Testis (tissue), 5 donors: ENCODE measurements at places on chromosomes 6 and 20. TPM values are rescaled to one million over a fixed set of nuclear protein-coding genes. Genes with fewer than 3 reads are reported as not detected.
A peak's percentile ranks its signal among the peaks of the same experiment; 100 is the strongest.

ECT2L gene
- polyA plus RNA-seq, result 1.6 TPM

DNA sequence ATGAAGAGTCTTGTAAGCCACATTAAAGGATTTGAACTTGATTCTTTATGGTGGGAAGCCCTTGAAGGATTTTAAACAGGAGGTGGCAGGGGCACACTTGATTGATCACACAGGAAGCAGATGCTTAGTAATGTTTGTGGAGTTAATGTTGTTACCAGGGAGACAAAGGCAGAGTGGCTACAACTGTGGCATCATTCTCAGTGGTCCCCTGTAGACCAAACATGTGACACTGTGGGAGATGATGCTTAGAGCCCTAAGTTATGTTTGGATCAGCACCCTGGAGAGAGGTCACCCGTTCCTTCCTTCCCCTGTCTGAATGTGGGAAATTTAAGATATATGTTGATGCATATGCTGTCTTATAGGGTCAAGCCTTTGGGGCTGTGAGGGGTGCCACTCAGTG lies 53.2 kb downstream of the EIF2S2 start:
- peaks cover 4% of the 10 kb centered on the region for H3K4me1 ChIP-seq
- no peak for DNase-seq
- no peak overlapping the region for H3K4me3 ChIP-seq
- no peaks in the 10 kb centered on the region for H3K27me3 ChIP-seq

NHSL1 gene
- polyA plus RNA-seq, result 2.7 TPM

- H3K27ac ChIP-seq, result no peak overlapping the region
- DNase-seq, result no peak
- H3K27me3 ChIP-seq, result no peaks in the 10 kb centered on the region
These were observed 44.7 kb downstream of the NCOA3 start for GRCh38 chr20:47546184-47547033.

DNA sequence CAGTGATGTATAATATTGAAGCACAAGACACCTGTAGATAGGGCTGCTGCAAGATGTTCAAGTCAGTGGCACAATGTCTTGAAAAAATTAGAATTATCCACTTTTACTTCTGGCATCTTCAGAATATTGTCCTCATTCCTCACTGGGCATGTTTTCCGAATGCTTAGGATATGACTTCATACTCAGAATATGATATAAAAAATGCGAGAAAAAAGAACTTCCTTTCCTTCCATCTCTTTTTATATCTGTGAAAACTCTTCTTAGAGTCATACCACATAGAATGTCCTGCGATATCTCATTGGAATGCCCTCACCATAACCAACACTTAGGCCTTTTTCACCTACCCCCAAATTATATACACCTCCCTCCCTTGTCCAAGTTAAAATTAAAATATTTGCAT lies 4.6 kb downstream of the MAS1L start:
- H3K4me3 ChIP-seq, result no peak overlapping the region
- H3K4me1 ChIP-seq, result no peaks in the 10 kb centered on the region
- no peaks in the 10 kb centered on the region for H3K27me3 ChIP-seq
- no peak overlapping the region for H3K27ac ChIP-seq

DNA sequence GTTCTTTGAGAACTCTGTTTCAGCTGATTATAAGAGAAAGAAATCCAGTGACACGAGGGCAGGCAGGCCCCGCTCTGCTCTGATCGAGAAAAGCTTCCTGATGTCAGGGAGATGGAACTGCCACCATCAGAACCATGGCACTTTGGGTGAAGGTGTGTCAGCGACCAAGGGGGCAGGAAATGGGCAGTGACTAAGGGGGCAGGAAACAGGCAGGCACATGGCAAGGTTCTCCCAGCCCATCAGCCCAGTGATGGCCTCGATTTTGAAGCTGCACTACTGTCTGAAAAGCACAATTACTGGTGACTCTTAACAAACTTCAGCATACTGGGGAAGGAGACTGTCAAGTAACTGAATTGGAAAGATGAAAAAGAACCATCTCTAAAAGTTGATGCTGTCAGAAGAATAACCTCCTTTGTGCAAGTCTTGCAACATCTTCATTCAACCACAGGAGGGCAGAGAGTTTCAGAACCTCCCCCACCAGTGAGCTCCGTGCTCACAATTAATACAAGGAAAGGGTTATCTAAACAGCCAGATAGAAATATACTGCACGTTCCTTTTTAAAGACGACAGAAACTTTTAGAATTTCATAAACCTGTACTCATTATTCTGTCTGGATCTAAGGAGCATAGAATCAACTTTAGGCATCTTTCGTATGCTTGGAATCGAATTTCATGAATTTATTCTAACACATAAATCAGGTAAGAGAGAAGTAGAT lies 39.1 kb downstream of the TMX4 start:
- no peaks in the 10 kb centered on the region for H3K27me3 ChIP-seq
- H3K27ac ChIP-seq, result no peak overlapping the region
- DNase-seq, result peak; percentile 49
- no peak overlapping the region for H3K4me3 ChIP-seq

GRCh38 chr20:40506537-40506939 lies 182.5 kb downstream of the MAFB start:
- H3K36me3 ChIP-seq, result no peaks in the 10 kb centered on the region
- H3K27ac ChIP-seq, result no peak overlapping the region
- H3K4me1 ChIP-seq, result no peaks in the 10 kb centered on the region

AGER gene
- polyA plus RNA-seq, result 7.8 TPM

DNA sequence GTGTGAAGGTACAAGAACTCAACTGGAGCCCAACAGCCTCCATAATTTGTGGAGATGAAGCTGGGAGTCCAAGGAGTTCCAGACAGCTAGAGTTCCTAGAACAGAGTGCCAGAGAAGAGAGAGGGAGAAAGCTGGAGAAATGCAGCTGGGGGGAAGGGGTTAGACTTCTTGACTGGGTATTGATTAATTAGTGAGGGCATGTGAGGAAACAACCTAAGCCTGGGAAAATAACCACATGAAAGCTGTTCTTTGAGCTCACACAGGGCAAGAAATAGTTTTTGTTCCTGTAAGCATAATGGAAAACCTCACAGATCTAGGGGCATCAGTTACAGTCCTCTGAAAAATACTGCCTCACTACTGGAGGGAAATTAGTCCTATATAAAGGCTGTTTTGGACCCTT lies 230.5 kb upstream of the FKBP1C start:
- H3K27me3 ChIP-seq, result no peaks in the 10 kb centered on the region
- no peak overlapping the region for H3K4me3 ChIP-seq
- no peak for DNase-seq
- no peaks in the 10 kb centered on the region for H3K4me1 ChIP-seq

NMBR gene
- 3.5 TPM for polyA plus RNA-seq

DNA sequence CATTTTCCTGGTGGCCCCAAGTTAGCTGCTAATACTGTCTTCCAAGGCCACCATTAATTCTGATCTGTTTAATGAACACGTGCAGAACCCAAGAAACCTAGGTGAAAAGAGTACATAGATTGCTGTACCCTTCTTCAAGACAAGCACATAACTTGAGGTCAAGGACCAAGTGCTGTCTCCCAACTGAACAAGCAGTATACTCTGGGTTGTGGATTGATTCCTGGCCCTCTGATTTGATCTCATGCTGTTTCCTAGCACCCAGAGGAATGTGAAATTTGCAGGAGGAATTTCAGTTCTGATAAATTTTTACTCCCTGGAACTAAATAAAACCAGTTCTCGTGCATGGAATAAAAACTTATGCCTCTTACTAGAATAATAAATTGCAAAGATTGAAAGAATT lies 75.6 kb downstream of the MTFR2 start:
- H3K36me3 ChIP-seq, result no peaks in the 10 kb centered on the region
- no peak overlapping the region for H3K4me3 ChIP-seq
- peaks cover 3% of the 10 kb centered on the region for H3K4me1 ChIP-seq
- peak overlapping the region; percentile 60 for H3K27ac ChIP-seq
- H3K27me3 ChIP-seq, result no peaks in the 10 kb centered on the region
- DNase-seq, result no peak

DNA sequence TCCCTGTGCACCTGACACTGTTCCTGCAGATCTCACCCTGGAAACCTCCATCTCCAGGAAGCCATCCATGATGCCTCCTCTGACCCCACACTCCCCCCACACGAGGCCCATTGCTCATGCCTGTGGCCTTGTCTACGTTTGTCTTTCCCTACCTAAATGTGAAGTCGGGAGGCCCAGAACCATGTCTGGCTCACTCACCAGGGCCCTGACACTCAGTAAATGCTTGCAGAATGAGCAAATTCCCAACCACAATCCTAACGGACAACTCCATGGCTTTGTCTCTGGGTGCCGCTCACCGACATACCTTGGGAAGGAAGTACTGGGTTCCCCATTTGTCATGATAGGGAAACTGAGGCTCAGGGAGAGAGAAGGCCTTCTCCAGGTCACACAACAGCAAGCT lies 7.3 kb downstream of the PEDS1 start:
- no peaks in the 10 kb centered on the region for H3K27me3 ChIP-seq
- no peak overlapping the region for H3K27ac ChIP-seq
- H3K4me3 ChIP-seq, result no peak overlapping the region
- DNase-seq, result no peak
- H3K36me3 ChIP-seq, result no peaks in the 10 kb centered on the region

- no peak overlapping the region for H3K4me3 ChIP-seq
- H3K36me3 ChIP-seq, result no peaks in the 10 kb centered on the region
- DNase-seq, result no peak
- no peaks in the 10 kb centered on the region for H3K4me1 ChIP-seq
These were observed 43.6 kb upstream of the FUCA2 start for GRCh38 chr6:143555071-143555492.

HUS1B gene
- 1.3 TPM for polyA plus RNA-seq

FAM210B gene
- 29.5 TPM for polyA plus RNA-seq

GRCh38 chr6:105135056-105135455 lies 44.8 kb downstream of the POPDC3 start:
- H3K27me3 ChIP-seq, result no peaks in the 10 kb centered on the region
- no peak for DNase-seq
- no peaks in the 10 kb centered on the region for H3K4me1 ChIP-seq
- no peak overlapping the region for H3K27ac ChIP-seq
- H3K4me3 ChIP-seq, result no peak overlapping the region

- H3K27me3 ChIP-seq, result no peaks in the 10 kb centered on the region
- no peak overlapping the region for H3K4me3 ChIP-seq
- DNase-seq, result peak; percentile 65
- H3K4me1 ChIP-seq, result peaks cover 15% of the 10 kb centered on the region
- no peaks in the 10 kb centered on the region for H3K36me3 ChIP-seq
These were observed 55.0 kb downstream of the DAAM2 start for GRCh38 chr6:39847221-39847620.

DNA sequence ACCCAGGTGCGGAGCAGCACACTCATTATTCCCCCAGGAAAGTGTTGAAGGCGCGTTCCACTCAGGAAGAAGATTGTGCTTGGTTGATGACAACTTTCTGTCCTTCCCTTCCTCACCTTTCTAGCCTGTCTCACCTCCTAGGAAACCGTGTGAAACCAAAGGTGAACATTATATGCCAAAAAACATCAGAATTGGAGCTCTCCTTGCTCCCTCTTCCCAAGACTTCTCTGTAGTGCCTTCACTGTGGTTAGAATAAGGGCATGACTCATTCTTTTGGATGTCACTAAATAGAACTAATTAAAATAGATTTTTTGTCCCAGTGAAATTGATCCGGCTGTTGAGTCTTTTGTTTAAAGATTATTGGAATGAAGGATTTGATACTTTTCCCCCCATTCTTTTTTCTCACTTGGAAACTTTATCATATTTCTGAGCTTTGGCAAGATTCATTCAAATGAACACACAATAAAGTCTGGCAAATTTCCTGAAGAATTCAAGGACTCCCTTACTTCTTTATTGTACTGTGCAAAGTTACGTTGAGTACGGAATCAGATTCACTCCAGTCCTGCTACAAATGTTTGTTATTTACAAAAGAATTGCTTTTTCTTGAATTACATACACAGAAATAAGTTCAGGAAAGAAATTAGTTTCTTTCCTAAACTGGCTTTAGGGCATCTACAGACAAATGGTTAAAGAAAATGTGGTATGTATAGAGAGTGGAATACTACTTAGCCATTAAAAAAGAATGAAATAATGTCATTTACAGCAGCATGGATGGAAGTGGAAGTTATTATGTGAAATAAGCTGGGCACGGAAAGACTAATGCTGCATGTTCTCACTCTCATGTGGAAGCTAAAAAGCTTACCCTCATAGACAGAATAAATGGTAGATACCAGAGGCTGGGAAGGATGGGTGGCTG lies 142.8 kb upstream of the AKAP12 start:
- H3K27me3 ChIP-seq, result no peaks in the 10 kb centered on the region
- no peak overlapping the region for H3K27ac ChIP-seq
- DNase-seq, result no peak
- no peak overlapping the region for H3K4me3 ChIP-seq
- no peaks in the 10 kb centered on the region for H3K36me3 ChIP-seq

GRCh38 chr20:1119128-1119505 lies 715 bp downstream of the PSMF1 start:
- no peak for DNase-seq
- H3K36me3 ChIP-seq, result no peaks in the 10 kb centered on the region
- H3K27me3 ChIP-seq, result no peaks in the 10 kb centered on the region
- no peak overlapping the region for H3K27ac ChIP-seq
- H3K4me1 ChIP-seq, result peaks cover 34% of the 10 kb centered on the region
- peak overlapping the region; percentile 86 for H3K4me3 ChIP-seq

DNA sequence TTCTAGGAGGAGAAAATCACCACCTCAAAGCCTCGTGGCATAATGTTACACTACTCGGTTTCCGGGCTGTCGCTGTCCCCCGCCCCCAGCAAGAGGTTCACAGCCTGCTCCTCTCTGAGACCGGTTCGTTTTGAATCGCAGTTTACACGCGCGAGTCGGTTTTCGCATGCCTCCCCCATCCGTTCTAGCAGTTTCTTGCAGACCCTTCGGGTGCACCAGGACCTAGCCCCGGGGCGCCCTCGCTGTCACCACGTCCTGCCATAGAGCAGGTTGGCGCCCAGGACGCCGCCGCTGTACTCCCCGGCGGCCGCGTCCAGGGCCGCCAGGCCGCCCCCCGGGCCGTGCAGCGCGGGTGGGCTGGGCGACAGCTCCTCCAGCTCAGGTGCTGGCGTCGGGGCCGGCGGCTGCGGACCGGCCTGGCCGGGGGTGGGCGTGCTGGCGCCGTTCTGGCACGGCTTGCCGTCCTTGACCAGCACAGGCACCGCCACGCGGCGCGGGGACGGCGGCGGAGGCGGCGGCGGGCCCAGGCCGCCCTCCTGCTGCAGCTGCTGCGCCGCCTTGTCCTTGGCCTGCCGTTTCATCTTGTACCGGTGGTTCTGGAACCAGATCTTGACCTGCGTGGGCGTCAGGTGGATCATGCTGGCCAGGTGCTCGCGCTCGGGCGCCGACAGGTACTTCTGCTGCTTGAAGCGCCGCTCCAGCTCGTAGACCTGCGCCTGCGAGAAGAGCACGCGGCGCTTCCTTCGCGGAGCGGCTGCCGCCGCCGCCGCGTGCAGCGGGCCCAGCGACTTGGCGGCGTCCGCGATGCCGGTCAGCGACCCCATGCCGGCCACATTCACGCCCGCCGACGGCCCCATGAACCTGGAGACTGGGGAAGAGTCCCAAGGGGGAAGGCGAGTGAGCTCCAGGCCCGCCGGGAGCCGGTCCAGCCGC lies 1.4 kb downstream of the NKX2-4 start:
- no peaks in the 10 kb centered on the region for H3K27me3 ChIP-seq
- H3K36me3 ChIP-seq, result no peaks in the 10 kb centered on the region
- H3K27ac ChIP-seq, result no peak overlapping the region

LHFPL5 gene
- not detected for polyA plus RNA-seq

VGLL2 gene
- 1.7 TPM for polyA plus RNA-seq

POPDC3 gene
- 13.8 TPM for polyA plus RNA-seq

GRCh38 chr20:54044156-54044555 lies 26.2 kb downstream of the BCAS1 start:
- no peaks in the 10 kb centered on the region for H3K4me1 ChIP-seq
- H3K36me3 ChIP-seq, result no peaks in the 10 kb centered on the region
- H3K4me3 ChIP-seq, result no peak overlapping the region
- DNase-seq, result no peak

- H3K27me3 ChIP-seq, result no peaks in the 10 kb centered on the region
- H3K27ac ChIP-seq, result no peak overlapping the region
- no peaks in the 10 kb centered on the region for H3K4me1 ChIP-seq
- no peaks in the 10 kb centered on the region for H3K36me3 ChIP-seq
These were observed 27.8 kb downstream of the VAPB start for GRCh38 chr20:58416835-58417234.
